ENCODE measurements at places on chromosomes 12 and 14. TPM values are rescaled to one million over a fixed set of nuclear protein-coding genes. Genes with fewer than 3 reads are reported as not detected.

DNA sequence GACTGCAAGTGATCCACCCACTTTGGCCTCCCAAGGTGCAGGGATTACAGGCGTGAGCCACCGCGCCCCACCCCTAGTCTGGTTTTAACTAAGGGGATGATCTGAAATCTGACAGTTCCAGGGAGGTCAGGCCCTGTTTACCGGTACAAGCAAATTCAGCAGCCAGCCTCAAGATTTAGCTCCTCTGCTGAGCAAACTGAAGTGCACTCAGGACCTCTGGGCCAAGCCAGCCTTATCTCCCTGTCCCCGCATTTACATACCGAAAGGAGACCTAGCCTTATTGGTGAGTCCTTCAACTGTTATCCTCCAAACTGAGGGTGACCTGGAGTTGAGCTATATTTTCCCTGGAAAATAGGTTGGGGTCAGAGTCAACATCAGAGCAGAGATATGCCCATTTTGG is 835 bp upstream of the ABHD4 start:
- no peak for DNase-seq

- no peak for DNase-seq
Observed at GRCh38 chr14:60485598-60486251, at the start of gene C14orf39. Gene C14orf39, minus strand, starts transcription at chr14:60486063. Its CDS starts 985 bp downstream, at chr14:60485078.

GRCh38 chr14:51828017-51828797 is 32.2 kb upstream of the GNG2 start:
- DNase-seq = peak; percentile 67

- DNase-seq = no peak
Observed at GRCh38 chr14:39434401-39434800, 2.2 kb upstream of the FBXO33 start.

Gene IFNG-AS1
- 0.95 TPM for total RNA-seq

All from activated T-cell treated with anti-CD3 and anti-CD28 coated beads, Interleukin-2, amount 50 U/mL, for 4 hours (primary cell).